Activated CD4-positive, CD25-positive, alpha-beta regulatory T cell (primary cell): ENCODE measurements at places on chromosomes 3 and 15.

GRCh38 chr3:155070932-155071387 is 9.2 kb upstream of the MME start:
- DNase-seq: no peak

DNA sequence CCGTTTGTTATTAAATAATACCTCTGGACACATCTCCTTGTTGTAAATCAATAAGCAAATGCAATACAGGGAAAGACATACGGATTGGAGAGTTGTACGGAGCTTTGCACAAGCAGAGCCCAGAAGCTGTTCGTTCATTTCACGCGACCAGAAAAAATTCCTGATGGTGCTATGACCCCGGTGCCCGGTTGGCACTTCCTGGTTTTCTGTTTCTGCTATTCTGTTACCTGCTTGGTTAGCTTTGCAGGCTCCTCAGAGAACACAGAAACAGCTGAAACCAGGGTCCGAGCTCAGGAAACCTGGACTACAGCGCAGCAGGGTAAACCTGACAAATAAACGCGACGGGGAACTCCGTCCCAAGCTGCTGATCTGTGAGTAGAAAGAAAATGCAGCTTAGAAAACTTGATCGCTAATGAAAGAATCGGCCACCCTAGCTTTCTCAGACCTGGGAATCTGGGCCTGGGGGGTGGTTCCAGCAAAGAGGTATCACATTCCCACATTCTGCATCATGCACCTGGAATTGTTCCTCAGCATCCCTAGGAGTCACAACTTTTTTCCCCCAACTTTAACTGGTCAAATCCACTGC is 845 bp downstream of the CNTN3 start:
- DNase-seq: no peak

DNA sequence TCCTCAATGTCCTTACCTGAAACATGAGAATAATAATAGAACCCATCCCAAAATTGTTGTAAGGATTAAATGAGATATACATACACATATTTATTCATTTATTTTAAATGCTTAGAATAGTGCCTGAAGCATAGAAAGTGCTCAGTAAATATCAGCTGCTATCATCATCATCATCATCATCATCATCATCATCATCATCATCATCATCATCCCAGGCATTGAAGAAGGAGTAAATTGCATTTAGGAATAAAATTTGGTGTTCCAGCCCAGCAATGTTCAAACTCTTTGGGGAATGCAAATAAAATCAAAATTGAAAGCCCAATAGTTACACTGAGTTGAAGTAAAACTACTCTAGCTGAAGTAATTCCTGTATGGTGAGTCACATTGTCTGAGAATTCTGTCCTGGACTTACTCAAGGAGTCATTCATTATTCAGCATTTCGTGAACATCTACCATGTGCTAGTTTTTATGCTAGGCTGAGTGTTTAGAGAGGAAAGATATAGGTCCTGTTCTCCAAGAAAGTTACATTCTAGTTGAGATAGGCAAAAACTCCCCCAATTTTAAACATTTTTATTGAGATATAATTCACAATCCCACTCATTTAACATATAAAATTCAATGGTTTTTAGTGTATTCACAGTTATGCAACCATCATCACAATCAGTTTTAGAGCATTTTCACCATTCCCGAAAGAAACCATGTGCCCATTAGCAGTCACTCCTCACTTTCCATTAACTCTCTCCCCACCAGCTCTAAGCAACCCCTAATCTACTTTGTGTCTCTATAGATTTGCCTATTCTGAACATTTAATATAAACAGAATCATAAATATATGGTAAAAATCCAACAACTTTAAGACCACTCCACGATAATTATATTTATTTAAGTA is 107.2 kb downstream of the FRMD5 start:
- no peak for DNase-seq

- DNase-seq: no peak
These were observed 60.7 kb downstream of the CAPN7 start for GRCh38 chr3:15266510-15267376.

DNA sequence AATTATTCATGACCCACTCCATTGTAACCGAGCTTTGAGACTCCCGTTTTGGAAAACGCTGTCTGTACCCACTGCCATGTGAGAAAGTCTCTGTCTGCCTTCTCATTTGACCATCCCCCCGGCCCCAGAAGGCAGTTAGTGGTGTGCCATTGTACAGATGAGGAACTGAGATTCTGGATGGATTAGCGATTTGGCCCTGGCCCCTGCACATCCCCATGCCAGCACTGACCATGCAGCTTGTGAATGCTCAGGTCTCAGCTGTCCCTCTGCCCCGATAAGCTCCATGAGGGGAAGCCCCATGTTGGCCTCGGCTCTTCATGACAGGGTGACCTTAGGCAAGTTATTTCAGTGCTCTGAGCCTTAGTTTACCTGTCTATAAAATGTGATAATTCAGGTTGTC is 153.0 kb upstream of the SMAD3 start:
- no peak for DNase-seq

DNA sequence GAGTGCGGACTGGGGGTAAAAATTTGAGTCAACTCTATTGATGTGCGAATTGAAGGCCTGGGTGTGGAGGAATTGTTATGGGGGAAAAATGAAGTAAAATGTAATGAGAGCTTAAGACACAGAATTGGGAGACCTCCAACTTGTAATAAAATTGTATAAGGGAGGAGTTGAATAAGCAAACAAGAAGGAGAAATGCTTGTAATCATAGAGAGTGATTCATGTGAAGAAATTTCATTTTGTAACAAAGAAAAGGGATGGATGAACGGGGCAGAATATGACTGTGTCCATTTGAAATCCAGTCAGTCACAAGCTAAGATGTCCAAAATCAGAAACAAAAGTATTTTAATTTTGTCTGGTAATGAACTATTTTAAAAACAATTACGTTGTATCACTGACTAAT is 552.3 kb downstream of the NAALADL2 start:
- no peak for DNase-seq

- DNase-seq: no peak
These were observed 162.3 kb downstream of the PGPEP1L start for GRCh38 chr15:98845138-98845884.

DNA sequence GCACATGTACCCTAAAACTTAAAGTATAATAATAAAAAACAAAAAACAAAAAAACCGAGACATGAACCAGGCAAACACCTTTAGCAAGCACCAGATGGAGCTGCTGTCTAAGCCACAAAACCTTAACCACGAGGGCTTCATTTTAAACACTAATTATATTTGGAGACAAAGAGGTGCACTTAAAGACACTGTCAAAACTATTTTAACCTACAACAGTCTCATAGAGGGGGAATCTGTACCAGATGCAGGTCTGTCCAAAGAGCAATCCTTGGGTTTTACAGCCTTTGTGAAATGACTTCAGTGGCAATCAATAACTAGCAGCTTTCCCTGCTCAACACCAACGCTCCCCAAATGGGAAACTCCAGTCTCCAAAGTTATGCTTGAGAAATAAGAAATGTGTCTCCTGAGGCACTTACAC is 115.7 kb upstream of the TSPAN3 start:
- DNase-seq: no peak

DNA sequence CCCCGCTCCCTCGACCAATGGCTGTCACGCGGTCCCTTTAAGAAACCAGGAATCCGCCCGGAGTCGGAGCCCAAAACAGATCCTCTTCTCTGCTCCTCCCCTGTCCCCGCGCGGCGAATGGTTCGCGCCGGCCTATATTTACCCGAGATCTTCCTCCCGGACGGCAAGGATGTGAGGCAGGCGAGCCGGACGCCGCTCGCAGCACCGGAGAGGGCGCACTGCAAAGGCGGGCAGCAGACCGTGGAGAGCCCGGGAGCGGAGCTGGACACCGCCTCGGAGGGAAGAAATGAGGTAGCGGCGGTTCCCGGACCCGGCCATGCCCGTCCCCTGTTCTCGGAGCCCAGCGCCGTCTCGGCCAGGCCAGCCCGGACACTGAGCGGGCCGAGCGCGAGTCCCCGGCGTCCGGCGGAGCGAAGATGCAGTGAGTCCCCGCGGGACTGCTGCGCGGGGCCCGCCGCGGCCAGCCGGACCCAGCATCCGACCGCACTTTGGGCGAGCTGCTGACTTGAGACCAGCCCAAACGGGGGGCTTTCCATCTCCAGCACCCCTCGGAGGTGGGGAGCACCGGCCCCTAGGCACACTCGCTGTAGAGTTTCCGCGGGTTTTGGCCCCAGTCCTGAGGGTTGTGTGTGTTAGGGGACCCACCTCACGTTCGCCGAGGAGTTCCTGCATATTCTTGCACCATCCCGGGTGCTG is at the start of gene FAM43A:
Gene FAM43A, plus strand, starts transcription at position 166 of the 696 bp plus-strand sequence. CDS start 944 bp downstream, outside the sequence.
- DNase-seq: peak; percentile 59

DNA sequence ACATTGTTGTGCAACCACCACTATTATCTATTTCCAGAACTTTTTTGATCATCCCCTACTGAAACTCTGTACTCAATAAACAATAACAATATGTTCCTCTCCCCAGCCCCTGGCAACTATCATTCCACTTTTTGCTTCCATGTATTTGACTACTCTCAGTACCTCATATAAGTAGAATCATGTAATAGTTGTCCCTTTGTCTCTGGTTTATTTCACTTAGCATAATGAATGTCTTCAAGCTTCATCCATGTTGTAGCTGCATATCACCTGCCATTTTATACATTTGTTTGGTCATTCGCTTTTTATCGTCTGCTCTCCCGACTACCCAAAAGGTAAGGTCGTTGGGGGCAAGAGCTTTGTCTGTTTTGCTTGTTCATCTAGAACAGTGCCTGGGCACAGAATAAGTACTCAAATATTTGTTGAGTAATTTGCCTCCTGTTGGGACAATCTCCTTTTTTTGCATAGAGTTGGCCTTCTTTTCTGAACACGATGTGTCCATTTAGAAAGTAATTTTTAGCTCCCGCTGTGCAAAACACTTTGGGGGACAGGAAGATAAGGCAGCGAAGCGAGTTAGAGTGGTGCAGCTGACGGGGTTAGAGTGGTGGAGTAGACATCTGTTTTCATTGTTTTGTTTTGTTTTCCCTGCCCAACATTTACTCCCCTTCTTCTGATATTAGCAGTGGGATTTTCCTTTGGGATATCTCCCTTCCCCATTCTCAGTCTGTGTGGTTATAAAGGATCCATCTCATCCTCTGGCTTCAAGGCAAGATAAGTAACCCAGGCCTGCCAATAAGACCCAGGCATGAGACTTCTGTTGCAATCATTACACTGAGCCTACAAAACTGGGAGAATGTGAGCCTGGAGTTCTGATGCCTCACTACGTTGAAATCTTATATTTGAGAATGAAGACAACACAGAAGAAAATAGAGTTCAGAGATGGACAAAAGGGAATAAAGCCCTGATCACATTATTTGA is 83.4 kb upstream of the RNU6-1 start:
- DNase-seq: no peak

DNA sequence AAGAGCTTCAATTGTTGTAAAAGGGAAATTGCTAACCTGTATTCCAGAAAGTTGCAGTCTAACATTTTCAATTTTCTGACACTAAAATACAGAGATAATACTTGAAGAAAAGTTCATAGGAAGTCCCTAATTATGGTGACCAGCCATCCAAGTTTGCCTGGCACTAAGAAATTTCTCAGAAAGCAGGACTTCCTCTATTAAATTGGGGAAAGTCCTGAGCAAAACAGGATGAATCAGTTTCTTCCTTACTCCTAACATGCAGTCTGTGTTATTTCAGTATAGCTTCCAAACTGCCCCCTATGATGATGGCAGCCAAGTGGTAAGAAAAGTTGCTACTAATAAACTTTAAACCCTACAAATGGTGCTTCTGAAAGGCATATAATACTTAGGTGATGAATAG is 133.5 kb upstream of the SGO1 start:
- no peak for DNase-seq

- DNase-seq: no peak
These were observed 304.2 kb upstream of the LMCD1 start for GRCh38 chr3:8197384-8197783.

GRCh38 chr3:127151251-127151564 is 41.7 kb upstream of the PRR23E start:
- DNase-seq: no peak

DNA sequence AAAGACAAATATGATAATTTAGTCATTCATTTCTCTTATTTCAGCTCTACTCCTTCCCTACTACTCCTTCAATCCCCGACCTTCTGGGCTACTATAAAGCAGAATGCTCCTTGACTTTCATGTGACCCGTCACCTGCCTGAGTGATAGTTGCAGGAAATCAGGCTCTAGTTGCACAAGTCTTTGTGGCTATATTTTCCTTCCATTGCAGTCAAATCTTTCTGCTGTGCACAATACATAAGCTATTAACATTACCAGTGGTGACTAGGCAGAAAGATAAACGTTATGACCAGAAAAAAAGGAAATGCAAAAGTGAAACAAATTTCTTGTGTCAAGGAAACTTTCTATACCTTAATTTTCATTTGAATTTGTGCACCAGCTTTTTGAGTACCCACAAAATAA is 2.3 kb downstream of the SUCNR1 start:
- DNase-seq: no peak

GRCh38 chr3:37129871-37130270 is 44.5 kb downstream of the LRRFIP2 start:
- DNase-seq: no peak

DNA sequence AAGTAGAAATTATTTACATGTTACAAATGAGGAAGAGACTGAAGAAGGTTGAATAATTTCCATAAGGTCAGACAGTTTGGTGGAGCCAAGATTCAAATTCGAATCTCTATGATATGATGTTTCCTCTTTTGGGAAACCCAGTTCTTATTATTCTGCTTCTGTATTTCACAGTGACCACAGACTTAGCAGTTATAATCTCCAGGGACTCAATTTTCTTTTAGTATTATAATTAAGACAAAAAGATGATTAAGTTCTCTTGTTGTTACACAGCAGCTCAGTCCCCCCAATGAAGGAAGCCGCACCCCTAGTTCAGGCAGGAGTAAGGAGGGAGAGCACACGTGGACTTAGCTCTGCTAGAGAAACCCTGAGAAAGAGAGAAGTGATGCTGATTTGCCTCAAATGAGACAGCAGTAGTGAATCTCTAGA is 130.6 kb downstream of the CCNL1 start:
- no peak for DNase-seq

DNA sequence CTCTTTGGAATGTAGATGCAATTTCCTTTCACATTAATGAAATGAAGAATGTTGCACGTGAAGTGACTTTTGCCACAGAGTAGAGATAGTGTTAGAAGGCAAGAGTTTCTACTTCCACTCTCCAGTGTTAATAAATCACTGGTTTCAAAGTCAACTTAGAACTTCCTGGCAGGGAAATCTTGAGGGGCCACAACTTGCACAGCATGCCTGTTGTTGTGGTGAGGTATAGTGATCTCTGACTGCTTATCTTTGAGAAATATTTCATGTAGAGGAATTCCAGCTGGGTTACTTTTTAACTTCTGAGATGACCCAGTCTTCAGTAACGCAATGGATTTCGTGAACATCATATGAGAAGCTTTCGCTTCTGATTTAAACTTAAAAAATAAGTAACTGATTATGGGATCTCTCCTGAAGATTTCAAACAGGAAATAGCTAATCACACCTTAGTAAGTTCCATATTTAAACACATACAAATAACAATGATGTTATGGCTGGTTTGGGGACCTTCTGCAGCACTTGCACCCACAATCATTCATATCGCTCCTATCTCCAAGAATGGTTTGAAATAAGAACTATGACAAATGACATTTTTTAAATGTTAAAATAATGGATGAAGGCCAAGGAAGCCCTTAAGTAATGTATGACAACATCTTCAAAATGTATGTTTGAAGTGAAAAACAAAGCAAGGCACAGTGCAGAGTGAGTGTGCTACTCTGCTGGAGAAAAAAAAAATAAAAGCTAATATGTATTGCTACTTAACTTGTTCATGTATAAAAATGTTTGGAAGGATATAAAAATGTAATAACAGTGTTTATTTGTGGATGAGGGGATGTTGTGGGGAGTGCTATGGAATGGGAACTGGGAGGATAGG is 726.5 kb upstream of the NECTIN3 start:
- DNase-seq: no peak
